Kidney (tissue), 22 donors: ENCODE measurements at places on chromosomes 4 and X. TPM values are rescaled to one million over a fixed set of nuclear protein-coding genes. Genes with fewer than 3 reads are reported as not detected.
A peak's percentile ranks its signal among the peaks of the same experiment; 100 is the strongest.

GRCh38 chr4:64876021-64876420, 466.8 kb upstream of the TECRL start:
- no peak overlapping the region for H3K27ac ChIP-seq
- no peaks in the 10 kb centered on the region for H3K36me3 ChIP-seq
- H3K27me3 ChIP-seq: no peaks in the 10 kb centered on the region
- H3K4me3 ChIP-seq: no peak overlapping the region
- H3K4me1 ChIP-seq: no peaks in the 10 kb centered on the region

DNA sequence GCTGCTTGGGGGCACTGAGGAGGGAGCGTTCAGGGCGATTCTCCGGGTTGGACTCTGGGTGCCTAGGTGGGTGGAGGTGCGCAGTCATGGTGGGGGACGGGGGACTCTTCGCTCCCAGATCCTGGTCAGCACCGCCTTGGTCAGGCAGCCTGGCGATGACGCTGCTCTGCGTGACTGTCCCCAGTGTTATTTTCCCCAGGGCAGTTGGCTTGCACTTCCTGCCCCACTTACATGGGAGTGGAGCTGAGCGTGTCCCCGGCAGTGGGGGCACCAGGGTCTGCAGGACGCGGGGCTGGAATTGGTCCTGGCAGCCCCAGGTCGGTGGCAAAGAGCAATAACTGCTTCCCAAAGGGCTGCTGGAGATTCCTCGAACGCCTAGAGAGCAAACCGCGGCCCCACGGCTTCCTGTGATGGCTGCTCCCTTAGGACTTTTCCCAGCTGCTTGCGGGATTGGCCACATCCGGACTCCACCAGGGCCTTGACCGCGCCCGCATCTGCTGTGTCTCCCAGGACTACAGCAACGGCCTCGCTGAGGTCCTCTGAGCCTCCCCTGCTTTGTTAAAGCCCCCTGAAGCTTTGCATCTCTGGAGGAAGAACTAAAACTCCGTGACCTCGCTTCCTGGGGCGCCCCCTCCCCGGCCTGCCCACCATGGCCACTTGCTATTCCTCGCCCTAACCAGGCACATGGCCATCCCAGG, 35.3 kb upstream of the GPR78 start:
- no peak overlapping the region for H3K27ac ChIP-seq
- H3K4me1 ChIP-seq: no peaks in the 10 kb centered on the region
- H3K27me3 ChIP-seq: no peaks in the 10 kb centered on the region
- peak; percentile 73 for DNase-seq
- no peak overlapping the region for H3K4me3 ChIP-seq

DNA sequence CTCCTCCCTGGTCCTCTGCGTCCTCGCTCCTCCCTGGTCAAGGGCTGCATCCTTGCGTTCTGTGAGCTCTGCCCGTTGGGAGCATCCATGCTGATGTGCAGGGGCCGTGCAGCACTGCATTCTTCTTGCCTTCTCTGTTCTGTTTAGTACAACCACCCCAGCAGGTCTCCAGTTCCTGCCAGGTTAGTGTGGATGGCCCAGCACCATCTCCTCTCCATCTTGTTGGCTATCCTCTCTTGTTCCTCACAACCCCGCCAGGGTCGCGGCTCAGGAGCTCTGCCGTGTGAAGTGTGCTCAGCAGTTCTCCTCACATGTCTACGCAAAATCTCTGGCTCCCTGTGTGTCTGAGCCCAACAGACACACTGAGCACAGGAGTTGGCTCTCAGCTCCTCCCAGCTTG, 10.4 kb upstream of the MAEA start:
- no peak overlapping the region for H3K27ac ChIP-seq
- H3K36me3 ChIP-seq: no peaks in the 10 kb centered on the region
- no peaks in the 10 kb centered on the region for H3K27me3 ChIP-seq
- no peak for DNase-seq
- H3K4me3 ChIP-seq: no peak overlapping the region

GRCh38 chr4:183571350-183571941, 66.6 kb downstream of the ING2 start:
- H3K27me3 ChIP-seq: no peaks in the 10 kb centered on the region
- no peaks in the 10 kb centered on the region for H3K36me3 ChIP-seq
- DNase-seq: peak; percentile 81

DNA sequence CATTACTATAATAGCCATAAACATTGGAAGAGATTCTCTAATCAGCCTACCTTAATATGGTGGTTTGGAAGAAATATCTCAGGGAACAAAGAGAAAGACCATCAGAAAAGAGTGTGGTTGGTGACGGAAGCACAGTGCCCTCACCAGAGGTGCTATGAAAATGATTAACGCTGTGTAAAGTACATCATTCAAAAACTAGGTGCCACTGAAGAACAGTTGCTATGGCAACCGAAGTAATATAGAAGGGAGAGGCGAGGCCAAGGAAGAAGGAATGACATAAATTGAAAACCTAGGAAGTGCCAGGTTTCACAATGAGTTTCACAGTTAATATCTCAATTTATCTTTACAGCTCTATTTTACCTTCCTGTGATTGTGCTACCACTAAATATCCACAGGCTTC, 57.0 kb upstream of the ARSJ start:
- DNase-seq: no peak
- no peak overlapping the region for H3K4me3 ChIP-seq
- H3K4me1 ChIP-seq: no peaks in the 10 kb centered on the region
- no peaks in the 10 kb centered on the region for H3K27me3 ChIP-seq

Gene SMARCA1
- total RNA-seq: 34.7 TPM
